T-cell (primary cell): ENCODE measurements at places on chromosomes 11 and 22. TPM values are rescaled to one million over a fixed set of nuclear protein-coding genes. Genes with fewer than 3 reads are reported as not detected.

PRG3 gene
- total RNA-seq = not detected

JAM3 gene
- 6.6 TPM for total RNA-seq

DNA sequence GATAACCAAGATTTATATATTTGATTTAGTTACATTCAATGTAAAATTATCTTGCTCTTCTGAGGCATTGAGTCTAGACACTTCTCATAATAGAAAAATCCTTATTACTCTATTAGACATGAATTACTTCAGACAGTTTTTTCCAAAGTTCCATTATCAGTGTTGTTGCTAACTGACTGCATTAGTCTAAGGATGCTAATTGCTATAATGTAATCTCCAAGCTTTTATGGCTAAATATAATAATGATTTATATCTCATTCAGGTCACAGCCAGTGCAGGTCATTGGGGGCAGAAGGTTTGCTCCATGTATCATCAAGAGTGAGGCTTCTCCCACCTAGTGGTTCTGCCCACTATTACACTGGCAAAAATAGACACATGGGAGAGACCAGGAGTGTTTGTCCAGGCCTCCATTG is 377.2 kb upstream of the DDI1 start:
- H3K36me3 ChIP-seq = no peaks in the 10 kb centered on the region
- H3K27me3 ChIP-seq = no peaks in the 10 kb centered on the region
- DNase-seq = no peak
- H3K27ac ChIP-seq = no peak overlapping the region
- H3K4me3 ChIP-seq = no peak overlapping the region

- H3K4me3 ChIP-seq = no peak overlapping the region
- DNase-seq = no peak
- no peak overlapping the region for H3K27ac ChIP-seq
- no peaks in the 10 kb centered on the region for H3K4me1 ChIP-seq
- no peaks in the 10 kb centered on the region for H3K27me3 ChIP-seq
Measured at GRCh38 chr11:16193897-16194381, 162.4 kb downstream of the SOX6 start.

ZBTB16 gene
- 9.5 TPM for total RNA-seq

C1QTNF5 gene
- not detected for total RNA-seq

DNA sequence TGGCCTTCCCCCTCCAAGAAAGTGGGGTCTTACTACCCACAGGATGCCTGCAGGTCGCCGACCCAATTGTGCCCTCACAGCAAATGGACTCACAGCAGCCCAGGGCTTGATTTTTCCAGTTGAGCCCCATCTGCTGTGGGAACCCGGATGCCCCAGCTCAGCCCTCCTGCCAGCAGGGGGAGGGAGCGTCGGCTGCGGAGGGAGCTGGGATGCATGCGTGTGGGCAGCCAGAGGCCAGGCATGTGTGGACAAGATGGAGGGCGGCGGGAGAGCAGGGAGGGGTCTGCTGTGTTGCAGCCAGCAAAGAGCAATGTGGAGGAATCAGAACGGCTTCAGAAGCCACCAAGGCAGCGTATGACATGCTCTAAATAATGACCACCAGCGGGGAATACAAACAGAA is 41.0 kb upstream of the EIF3D start:
- H3K27me3 ChIP-seq = peaks cover 37% of the 10 kb centered on the region
- H3K4me1 ChIP-seq = no peaks in the 10 kb centered on the region
- no peak overlapping the region for H3K27ac ChIP-seq
- DNase-seq = no peak

GRCh38 chr11:112320668-112321067 is 60.0 kb upstream of the PLET1 start:
- H3K4me3 ChIP-seq = no peak overlapping the region
- no peaks in the 10 kb centered on the region for H3K27me3 ChIP-seq
- no peak overlapping the region for H3K27ac ChIP-seq
- H3K4me1 ChIP-seq = peaks cover 9% of the 10 kb centered on the region
- H3K36me3 ChIP-seq = no peaks in the 10 kb centered on the region

DNA sequence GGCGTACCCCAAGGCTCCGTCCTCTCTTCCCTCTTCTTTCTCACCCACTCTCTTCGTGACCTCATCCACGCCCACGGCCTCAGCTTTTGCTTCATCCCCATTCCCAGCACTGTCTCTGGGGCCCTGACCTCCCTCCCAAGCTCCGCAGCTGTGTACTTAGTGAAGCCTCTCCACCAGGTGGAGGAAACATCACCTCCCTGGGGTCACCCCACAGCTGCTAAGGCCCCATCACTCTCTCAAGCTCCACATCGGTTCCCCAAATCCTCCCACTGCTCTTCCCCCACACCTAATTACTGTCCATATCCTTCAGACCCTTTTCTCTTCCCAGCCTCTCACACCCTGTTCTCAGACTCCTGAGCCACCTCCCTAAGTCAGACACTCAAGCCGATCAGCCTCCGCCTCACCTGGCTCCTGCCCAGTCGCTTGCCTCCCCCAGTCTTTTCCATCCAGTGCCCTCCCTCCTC is 7.9 kb upstream of the SYT7 start:
- peaks cover 19% of the 10 kb centered on the region for H3K4me1 ChIP-seq
- H3K36me3 ChIP-seq = no peaks in the 10 kb centered on the region
- no peak for DNase-seq
- peak overlapping the region; percentile 50 for H3K4me3 ChIP-seq

GRCh38 chr22:19797086-19798002 is 36.8 kb downstream of the TBX1 start:
- no peaks in the 10 kb centered on the region for H3K27me3 ChIP-seq
- no peak for DNase-seq
- H3K36me3 ChIP-seq = peaks cover 22% of the 10 kb centered on the region
- H3K4me1 ChIP-seq = peaks cover 3% of the 10 kb centered on the region
- H3K4me3 ChIP-seq = no peak overlapping the region

- no peaks in the 10 kb centered on the region for H3K36me3 ChIP-seq
- H3K27ac ChIP-seq = no peak overlapping the region
- no peak overlapping the region for H3K4me3 ChIP-seq
- no peak for DNase-seq
Measured at GRCh38 chr11:123543797-123544196, 110.6 kb downstream of the SCN3B start.

DNA sequence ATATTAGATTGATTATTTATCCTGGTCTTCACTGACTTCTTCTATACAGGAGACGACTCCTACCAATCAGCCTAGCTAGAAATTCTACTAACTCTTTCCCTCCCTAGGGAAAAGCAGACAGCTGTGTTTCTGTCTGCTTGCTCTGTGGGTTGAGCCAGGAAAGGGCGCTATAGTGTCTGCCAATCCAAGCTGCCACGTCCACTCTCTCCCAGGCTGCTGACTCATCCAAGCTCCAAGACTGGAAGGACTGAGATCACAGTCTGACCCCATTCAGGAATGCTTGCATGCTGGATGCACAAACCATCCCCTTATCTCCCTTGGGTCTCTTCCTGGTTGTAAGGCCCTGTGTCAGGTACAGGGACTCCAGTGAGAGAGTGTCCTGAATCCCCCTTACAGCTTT is 955.6 kb downstream of the OPCML start:
- H3K4me1 ChIP-seq = no peaks in the 10 kb centered on the region
- H3K4me3 ChIP-seq = no peak overlapping the region
- DNase-seq = no peak
- no peaks in the 10 kb centered on the region for H3K27me3 ChIP-seq
- no peak overlapping the region for H3K27ac ChIP-seq

DNA sequence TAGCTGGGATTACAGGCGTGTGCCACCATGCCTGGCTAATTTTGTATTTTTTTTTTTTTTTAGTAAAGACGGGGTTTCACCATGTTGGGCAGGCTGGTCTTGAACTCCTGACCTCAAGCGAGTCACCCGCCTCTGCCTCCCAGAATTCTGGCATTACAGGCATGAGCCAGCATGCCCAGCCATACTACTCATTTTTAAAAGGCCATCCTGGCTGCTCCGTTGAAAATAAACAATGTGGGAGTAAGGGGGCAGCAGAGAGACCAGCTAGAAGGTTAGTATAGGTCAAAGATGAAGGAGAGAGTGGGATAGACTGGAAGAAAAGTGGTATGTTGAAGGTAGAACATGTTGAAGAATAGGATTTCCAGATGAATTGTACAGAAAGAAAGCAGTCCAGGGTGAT is 17.6 kb upstream of the LIN7C start:
- H3K4me3 ChIP-seq = no peak overlapping the region
- DNase-seq = no peak
- no peaks in the 10 kb centered on the region for H3K27me3 ChIP-seq
- no peak overlapping the region for H3K27ac ChIP-seq

JRKL gene
- total RNA-seq = 12.3 TPM

TRIM49 gene
- not detected for total RNA-seq

- no peak overlapping the region for H3K27ac ChIP-seq
- peaks cover 19% of the 10 kb centered on the region for H3K4me1 ChIP-seq
- no peak overlapping the region for H3K4me3 ChIP-seq
- H3K27me3 ChIP-seq = peaks cover 31% of the 10 kb centered on the region
Measured at GRCh38 chr11:65315866-65316226, 1.2 kb downstream of the CDC42EP2 start.

DNA sequence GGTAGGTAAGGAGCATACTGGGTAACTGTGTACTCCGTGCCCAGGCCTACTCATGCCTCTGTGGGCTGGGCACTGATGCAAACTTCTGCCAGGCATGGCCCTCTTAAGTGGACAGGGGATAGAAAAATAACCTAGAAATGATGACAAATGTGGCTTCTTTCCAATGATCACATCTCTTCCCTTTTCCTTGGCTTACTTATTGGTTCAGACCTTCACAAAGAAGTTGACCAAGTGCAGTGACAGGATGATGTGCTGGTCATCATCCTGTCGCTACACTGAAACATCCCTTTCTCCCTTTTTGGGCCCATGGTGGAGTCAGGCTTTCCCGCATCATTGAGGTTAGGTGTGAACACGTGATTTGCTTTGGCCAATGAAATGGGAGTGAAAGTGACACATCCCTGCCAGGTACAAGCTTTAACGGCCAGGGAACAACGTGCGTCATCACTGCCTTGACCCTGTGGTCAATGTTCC is 31.8 kb upstream of the APOBEC3A start:
- H3K27me3 ChIP-seq = peaks cover 60% of the 10 kb centered on the region
- DNase-seq = no peak
- no peak overlapping the region for H3K4me3 ChIP-seq
- H3K27ac ChIP-seq = no peak overlapping the region

SCN2B gene
- not detected for total RNA-seq

DNA sequence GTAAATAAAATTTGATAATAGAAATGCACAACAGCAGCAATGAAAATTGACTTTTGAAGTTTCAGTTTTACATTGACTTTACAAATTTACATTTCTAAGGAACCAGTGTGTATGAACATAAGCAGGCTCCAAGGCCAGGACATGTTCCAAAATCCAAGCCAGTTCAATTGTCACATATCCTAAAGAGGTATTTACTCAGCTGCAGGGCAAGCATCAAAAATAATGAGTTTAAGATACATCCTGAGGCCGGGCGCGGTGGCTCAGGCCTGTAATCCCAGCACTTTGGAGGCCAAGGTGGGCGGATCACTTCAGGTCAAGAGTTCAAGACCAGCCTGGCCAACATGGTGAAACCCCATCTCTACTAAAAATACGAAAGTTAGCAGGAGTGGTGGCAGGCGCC is 39.0 kb upstream of the AKIP1 start:
- H3K4me1 ChIP-seq = peaks cover 6% of the 10 kb centered on the region
- no peak for DNase-seq
- H3K36me3 ChIP-seq = no peaks in the 10 kb centered on the region
- H3K4me3 ChIP-seq = no peak overlapping the region
- peaks cover 8% of the 10 kb centered on the region for H3K27me3 ChIP-seq
- no peak overlapping the region for H3K27ac ChIP-seq

- H3K4me1 ChIP-seq = no peaks in the 10 kb centered on the region
- H3K27ac ChIP-seq = no peak overlapping the region
- no peak for DNase-seq
- H3K27me3 ChIP-seq = no peaks in the 10 kb centered on the region
Measured at GRCh38 chr11:30436801-30437200, 113.9 kb downstream of the ARL14EP start.

MAML2 gene
- total RNA-seq = 34.0 TPM

DNA sequence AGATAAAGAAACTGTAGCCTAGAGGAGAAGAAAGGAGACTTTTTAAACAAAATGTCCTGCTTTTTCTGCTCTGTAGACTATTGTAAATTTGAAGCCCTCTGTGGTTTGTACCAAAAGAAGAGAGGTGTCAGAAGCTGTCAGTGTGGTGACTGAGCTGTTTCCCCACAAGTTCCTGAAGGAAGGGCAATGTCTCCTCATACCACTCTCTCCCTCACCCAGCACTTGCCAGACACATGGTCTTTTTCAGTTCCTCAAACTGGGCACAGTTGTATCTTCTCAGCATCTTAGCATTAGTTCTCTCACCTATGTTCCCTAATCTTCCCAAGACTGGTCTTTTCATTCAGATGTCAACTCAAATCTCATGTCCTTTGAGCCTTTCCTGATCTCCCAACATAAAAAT is 4.3 kb downstream of the BCO2 start:
- no peak overlapping the region for H3K27ac ChIP-seq
- peaks cover 4% of the 10 kb centered on the region for H3K4me1 ChIP-seq
- H3K4me3 ChIP-seq = no peak overlapping the region
- no peaks in the 10 kb centered on the region for H3K36me3 ChIP-seq
- no peak for DNase-seq
- peaks cover 4% of the 10 kb centered on the region for H3K27me3 ChIP-seq

DNA sequence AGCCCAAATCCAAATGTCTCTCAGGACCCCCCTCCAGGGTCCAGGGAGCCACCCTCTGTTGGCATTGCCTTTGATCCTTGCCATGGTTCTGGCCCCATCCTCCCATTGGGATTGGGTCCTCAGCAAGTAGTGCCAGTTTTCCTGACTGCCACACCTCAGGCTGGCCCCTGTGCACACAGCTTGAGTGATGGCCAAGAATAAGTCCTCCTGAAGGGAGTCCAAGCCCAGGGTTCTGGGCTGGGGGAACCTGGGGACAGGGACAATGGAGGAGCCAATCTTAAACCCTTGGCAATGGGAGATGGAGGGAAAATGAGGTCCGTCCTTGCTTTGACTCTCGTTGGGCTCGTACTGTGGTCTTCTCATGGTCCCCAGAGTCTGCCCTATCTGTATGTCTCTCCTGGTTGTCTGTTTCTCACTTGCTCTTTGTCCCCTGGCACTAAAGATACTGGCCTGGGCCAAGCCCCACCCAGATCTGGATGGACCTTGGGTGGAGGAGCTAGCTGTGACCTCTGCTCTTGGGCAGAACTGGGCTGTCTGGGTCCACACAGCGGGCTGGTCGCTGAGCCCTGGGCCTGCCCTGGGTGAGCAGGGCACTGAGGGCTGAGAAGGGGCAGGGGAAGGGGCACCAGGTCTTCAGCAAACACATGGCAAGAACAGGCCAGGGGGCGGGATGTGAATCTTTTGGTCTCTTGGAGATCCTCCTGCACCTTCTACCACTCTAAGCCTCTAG is 2.9 kb downstream of the SOX10 start:
- no peaks in the 10 kb centered on the region for H3K4me1 ChIP-seq
- no peak overlapping the region for H3K4me3 ChIP-seq
- no peaks in the 10 kb centered on the region for H3K36me3 ChIP-seq

C11orf68 gene
- total RNA-seq = 20.5 TPM

GAB4 gene
- total RNA-seq = not detected

GRCh38 chr11:67031791-67032561 is 9.0 kb downstream of the SYT12 start:
- H3K27ac ChIP-seq = no peak overlapping the region
- H3K27me3 ChIP-seq = peaks cover 60% of the 10 kb centered on the region
- no peak overlapping the region for H3K4me3 ChIP-seq
- DNase-seq = no peak
- H3K4me1 ChIP-seq = no peaks in the 10 kb centered on the region
- H3K36me3 ChIP-seq = no peaks in the 10 kb centered on the region

PLEKHB1 gene
- 64.3 TPM for total RNA-seq
